Stomach (tissue), 19 donors: ENCODE measurements at places on chromosomes 2 and 18. TPM values are rescaled to one million over a fixed set of nuclear protein-coding genes. Genes with fewer than 3 reads are reported as not detected.

- no peaks in the 10 kb centered on the region for H3K36me3 ChIP-seq
- H3K4me1 ChIP-seq: no peaks in the 10 kb centered on the region
- no peak for DNase-seq
- no peaks in the 10 kb centered on the region for H3K27me3 ChIP-seq
- no peak overlapping the region for H3K4me3 ChIP-seq
Observed at GRCh38 chr2:236545248-236545658, 24.4 kb upstream of the ACKR3 start.

GRCh38 chr18:78364388-78364960 is 615.1 kb upstream of the SALL3 start:
- DNase-seq: no peak
- H3K27ac ChIP-seq: no peak overlapping the region
- no peak overlapping the region for H3K4me3 ChIP-seq
- no peaks in the 10 kb centered on the region for H3K27me3 ChIP-seq

- DNase-seq: no peak
- H3K4me3 ChIP-seq: no peak overlapping the region
- H3K27me3 ChIP-seq: no peaks in the 10 kb centered on the region
Observed at GRCh38 chr2:140057928-140058327, 1277.7 kb upstream of the NXPH2 start.

GRCh38 chr2:201855356-201855755 is 49.0 kb downstream of the CDK15 start:
- no peaks in the 10 kb centered on the region for H3K4me1 ChIP-seq
- H3K36me3 ChIP-seq: no peaks in the 10 kb centered on the region
- H3K27me3 ChIP-seq: no peaks in the 10 kb centered on the region
- H3K27ac ChIP-seq: no peak overlapping the region
- no peak for DNase-seq

GRCh38 chr2:190637281-190637734 is 11.6 kb upstream of the NAB1 start:
- peak overlapping the region; percentile 21 for H3K27ac ChIP-seq
- peaks cover 21% of the 10 kb centered on the region for H3K4me1 ChIP-seq
- no peak for DNase-seq
- no peaks in the 10 kb centered on the region for H3K36me3 ChIP-seq
- no peaks in the 10 kb centered on the region for H3K27me3 ChIP-seq

DNA sequence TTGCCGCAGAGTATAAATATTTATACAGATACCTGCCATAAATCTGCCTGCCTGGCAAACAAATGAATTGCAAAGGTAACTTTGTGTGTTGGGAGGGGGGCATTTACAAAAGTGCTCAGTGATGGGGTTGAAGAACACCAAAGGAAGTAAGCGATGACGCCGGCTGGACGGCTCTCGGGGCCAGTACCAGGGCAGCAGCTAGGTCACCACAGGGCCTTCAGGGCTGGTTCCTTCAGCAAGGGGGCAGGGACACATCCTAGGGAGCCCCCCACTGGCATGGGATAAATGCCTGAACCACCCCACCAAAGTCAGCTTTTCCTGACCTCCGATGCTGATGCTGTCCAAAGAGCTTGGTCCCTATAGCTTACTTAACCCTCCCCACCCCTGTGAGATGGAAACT is 190.4 kb downstream of the CELF4 start:
- no peak overlapping the region for H3K4me3 ChIP-seq
- DNase-seq: no peak
- no peaks in the 10 kb centered on the region for H3K4me1 ChIP-seq
- no peak overlapping the region for H3K27ac ChIP-seq

DNA sequence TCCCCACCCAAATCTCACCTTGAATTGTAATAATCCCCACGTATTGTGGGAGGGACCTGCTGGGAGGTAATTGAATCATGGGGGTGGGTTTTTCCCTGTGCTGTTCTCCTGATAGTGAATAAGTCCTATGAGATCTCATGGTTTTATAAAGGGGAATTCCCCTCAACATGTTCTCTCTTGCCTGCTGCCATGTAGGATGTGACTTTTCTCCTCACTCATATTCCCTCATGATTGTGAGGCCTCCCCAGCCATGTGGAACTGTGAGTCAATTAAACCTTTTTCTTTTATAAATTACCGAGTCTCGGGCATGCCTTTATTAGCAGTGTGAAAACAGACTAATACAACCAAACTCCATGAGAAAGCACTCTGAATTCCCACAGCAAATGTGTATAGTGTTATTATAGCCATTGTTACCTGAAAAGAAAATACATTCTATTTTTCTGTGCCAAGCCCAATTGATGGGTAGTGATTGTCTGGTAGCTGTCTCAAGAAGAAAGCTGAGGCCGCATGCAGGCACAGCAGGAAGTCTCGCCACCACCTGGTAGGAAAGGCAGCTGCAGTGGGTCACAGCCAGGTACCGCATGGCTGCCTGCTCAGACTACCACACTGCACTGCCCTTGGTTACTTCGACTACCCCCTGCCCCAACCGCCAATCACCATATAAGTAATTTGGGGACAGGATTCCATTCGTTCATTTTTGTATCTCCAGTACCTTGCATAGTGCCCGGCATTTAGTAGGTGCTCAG is 10.3 kb upstream of the ZBTB7C start:
- H3K27ac ChIP-seq: no peak overlapping the region
- no peaks in the 10 kb centered on the region for H3K4me1 ChIP-seq
- DNase-seq: no peak
- H3K4me3 ChIP-seq: no peak overlapping the region
- no peaks in the 10 kb centered on the region for H3K36me3 ChIP-seq

DNA sequence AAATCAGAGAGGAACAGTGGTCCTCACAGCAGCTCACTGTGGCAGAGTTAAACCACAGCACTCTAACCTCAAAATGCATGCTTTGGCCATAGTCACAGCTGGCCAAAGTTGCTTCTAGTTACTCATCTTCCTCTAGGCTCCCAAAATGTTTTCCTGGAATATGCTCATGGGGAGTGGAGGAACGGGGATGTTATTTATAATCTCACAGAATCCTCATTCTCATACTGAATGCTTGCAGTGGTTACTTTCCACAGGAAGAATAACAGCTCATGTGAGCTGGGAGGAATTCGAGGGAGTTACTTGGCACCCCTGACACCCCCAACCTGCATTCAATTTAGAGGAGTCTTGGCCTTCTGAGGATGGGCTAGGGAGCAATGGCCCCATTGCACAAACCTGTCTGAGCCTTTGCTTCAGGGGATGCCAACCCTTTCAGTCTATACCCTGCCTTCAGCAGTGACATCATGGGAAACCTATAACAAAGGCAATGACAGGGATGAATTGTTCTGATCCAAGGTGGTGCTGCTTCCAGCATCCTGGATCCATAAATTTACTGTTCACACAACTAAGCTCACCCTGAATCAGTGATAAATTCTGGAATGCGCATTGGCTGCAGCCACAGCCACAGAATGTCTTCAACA is 22.4 kb upstream of the CCBE1 start:
- H3K4me1 ChIP-seq: no peaks in the 10 kb centered on the region
- no peak overlapping the region for H3K4me3 ChIP-seq
- H3K27me3 ChIP-seq: no peaks in the 10 kb centered on the region
- H3K27ac ChIP-seq: no peak overlapping the region
- no peaks in the 10 kb centered on the region for H3K36me3 ChIP-seq

DNA sequence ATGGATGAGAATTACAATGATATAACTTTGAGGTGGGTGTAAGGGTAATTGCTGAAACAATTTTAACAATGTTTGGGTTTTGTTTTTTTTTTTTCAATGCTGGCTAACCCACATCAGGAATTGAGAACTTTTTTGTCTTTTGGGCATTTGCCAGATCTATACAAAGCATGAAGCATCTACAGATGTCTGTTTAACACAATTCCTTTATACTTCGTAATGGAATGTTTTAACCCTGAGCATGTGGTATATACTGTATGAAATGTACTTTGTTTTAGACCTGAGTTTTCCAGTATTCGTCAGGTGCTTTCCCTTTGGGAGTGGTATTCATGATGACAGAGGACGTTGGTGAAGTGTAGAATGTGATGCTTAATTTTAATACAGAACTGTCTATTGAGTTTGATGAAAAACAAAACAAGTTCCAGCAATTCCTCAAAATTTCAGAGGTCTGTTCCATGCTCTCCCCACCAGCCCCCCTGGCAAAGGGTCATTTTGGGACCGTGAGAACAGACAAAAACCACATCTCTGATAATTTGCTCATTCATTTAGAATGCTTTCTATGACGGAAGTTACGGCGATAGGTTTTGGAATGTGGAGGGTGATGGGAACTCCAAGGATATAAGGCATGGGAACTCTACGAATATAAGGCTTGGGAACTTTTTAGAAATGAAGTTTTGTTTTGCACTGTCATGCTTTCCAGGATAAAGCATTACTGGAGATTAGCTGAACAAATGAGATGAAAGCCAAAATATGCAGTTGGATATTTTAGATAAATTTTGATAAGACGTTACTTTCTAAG is 14.1 kb downstream of the LIMS1 start:
- H3K27ac ChIP-seq: no peak overlapping the region
- no peaks in the 10 kb centered on the region for H3K36me3 ChIP-seq
- H3K4me1 ChIP-seq: peaks cover 9% of the 10 kb centered on the region
- DNase-seq: no peak
- H3K4me3 ChIP-seq: no peak overlapping the region
- no peaks in the 10 kb centered on the region for H3K27me3 ChIP-seq

DNA sequence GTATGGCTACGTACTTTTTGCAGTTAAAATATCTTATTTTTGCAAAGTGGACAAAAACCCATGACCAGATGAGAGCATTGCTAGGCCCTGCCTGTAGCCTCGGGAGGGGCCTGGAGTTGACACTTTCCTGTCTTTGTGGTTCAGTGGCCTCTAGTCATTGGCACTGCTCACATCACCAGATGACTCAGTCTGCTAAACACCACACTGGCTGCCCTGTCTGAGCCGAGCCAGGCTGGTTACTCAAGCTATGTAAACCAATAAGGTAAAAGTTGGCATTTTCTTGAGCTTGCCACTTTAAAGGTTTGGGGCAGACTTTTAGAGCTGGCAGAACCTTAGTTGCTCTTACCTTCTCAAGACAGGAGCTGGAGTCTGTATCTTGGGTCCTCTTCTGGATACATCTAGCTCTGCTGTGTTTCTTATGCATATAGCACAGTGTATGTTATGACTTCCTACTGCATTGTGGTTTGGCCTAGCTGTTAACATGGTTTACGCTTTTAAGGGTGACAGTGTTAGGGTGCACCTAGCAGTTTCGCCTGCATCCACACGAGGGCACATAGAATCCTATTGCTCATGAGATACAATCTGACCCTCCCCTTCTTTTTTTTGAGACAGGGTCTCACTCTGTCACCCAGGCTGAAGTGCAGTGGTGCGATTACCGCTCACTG is 76.4 kb downstream of the AP1S3 start:
- peak; percentile 68 for DNase-seq
- no peak overlapping the region for H3K4me3 ChIP-seq
- H3K36me3 ChIP-seq: no peaks in the 10 kb centered on the region
- peaks cover 42% of the 10 kb centered on the region for H3K4me1 ChIP-seq

GRCh38 chr2:45765007-45765727 is 113.7 kb downstream of the PRKCE start:
- no peaks in the 10 kb centered on the region for H3K27me3 ChIP-seq
- H3K27ac ChIP-seq: no peak overlapping the region
- no peaks in the 10 kb centered on the region for H3K36me3 ChIP-seq

DNA sequence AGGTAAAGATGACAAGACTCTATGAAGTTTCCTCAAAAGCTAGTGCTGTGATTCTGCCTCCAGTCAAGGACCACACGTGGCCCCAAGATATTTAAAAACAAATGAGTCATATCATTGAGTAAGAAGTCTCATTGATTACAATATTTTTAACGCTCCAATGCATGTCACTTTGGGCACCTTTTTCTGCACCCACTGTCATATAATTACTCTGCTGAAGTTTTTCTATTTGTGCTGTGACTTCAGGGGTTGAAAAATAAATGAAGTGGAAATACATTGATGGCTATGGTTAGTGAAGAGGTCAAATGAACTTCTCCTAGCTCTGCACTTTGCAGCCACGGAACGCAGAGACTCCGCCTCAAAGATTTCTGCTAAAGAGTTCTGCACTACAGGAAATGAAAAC is 344.3 kb upstream of the KYNU start:
- H3K27ac ChIP-seq: no peak overlapping the region
- no peak overlapping the region for H3K4me3 ChIP-seq
- H3K36me3 ChIP-seq: no peaks in the 10 kb centered on the region
- no peaks in the 10 kb centered on the region for H3K4me1 ChIP-seq
- no peaks in the 10 kb centered on the region for H3K27me3 ChIP-seq

GRCh38 chr18:23495723-23496440 is 7.4 kb upstream of the RMC1 start:
- H3K27ac ChIP-seq: no peak overlapping the region
- H3K4me1 ChIP-seq: no peaks in the 10 kb centered on the region
- no peak for DNase-seq
- H3K4me3 ChIP-seq: no peak overlapping the region
- H3K36me3 ChIP-seq: no peaks in the 10 kb centered on the region
- no peaks in the 10 kb centered on the region for H3K27me3 ChIP-seq

GRCh38 chr18:64807560-64807959 is 658.7 kb upstream of the LINC00305 start:
- no peak overlapping the region for H3K27ac ChIP-seq
- H3K4me1 ChIP-seq: no peaks in the 10 kb centered on the region
- no peaks in the 10 kb centered on the region for H3K36me3 ChIP-seq

DNA sequence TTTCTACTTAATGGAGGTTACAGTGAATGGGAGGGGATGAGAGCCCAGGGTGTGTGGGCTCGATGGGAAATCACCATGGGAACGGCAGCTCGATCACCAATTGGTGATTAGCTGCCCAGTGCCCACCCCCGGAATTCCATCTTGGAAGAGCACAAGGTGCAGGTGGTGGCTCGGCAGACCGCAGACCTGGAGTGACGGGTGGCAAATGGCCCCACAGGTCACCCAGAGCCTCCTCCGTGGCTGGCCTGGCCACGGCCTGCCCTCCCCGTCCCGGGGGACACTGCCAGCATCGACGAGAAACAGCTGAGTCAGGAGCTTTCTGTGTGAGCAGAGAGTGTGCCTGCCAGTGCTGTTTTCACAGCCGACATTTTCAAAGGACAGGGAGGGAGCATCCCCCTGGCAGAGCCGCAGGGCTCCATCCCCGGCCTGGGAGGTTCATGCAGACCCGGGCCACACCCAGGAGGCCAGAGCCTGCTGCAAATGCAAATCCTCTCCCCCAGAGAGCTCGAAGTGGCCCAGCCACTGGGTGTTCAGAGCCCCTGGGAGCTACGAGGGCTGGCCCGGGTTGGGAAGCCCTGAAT is 176.4 kb upstream of the MYT1L start:
- H3K27ac ChIP-seq: no peak overlapping the region
- no peak for DNase-seq
- no peaks in the 10 kb centered on the region for H3K36me3 ChIP-seq
- H3K27me3 ChIP-seq: peaks cover 7% of the 10 kb centered on the region
- no peak overlapping the region for H3K4me3 ChIP-seq

SIGLEC15 gene
- total RNA-seq: 5.5 TPM

NETO1 gene
- 1.2 TPM for total RNA-seq

GBX2 gene
- total RNA-seq: 0.55 TPM

CYP27A1 gene
- total RNA-seq: 44.2 TPM

CD8A gene
- not detected for total RNA-seq
